ENCODE measurements at places on chromosomes 6 and 20. TPM values are rescaled to one million over a fixed set of nuclear protein-coding genes. Genes with fewer than 3 reads are reported as not detected.

SKIC2 gene
- 47.2 TPM for total RNA-seq

NRM gene
- total RNA-seq = 11.3 TPM

MYO6 gene
- total RNA-seq = 21.8 TPM

GRCh38 chr6:26170181-26170580 is 83.0 kb downstream of the HFE start:
- no peak for DNase-seq

- no peak for DNase-seq
These were observed 11.0 kb upstream of the TCP11 start for GRCh38 chr6:35152067-35152707.

DNA sequence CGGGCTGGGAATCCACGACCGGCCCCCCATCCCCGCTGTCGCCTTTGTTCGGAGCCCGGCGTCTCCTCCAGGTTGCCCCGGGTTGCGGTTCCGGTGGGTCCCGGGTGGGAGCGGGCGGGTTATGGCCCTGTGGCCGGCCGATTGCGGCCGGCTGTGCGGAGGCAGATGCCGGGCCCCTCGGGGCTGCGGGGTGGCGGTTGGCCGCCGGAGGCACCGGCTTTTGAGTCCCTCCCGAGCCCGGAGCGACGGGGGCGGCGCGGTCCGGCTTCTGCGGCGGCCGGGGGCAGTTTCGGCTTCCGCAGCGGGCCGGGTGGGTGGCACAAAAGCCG is 431 bp downstream of the LOC128125822 start:
- no peak for DNase-seq

DNA sequence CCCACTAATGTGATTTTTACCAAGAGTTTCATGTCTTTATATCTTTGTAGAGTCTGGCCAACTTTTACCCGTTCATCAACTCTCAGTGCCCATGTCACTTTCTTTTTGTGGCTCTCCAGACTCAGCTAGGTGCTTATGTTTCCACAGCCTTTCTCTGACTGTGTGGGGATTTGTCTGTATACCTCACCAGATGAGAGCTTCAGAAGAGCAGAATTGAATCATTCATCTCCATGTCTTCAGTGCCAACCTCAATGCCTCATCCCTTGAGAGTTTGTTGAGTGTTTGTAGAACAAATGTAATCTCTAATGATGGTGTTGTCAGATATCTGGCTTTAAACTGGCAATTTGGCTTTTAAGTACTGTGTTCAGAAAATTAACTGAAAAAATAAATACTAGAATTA is 16.8 kb upstream of the CCN2 start:
- DNase-seq = no peak

DNA sequence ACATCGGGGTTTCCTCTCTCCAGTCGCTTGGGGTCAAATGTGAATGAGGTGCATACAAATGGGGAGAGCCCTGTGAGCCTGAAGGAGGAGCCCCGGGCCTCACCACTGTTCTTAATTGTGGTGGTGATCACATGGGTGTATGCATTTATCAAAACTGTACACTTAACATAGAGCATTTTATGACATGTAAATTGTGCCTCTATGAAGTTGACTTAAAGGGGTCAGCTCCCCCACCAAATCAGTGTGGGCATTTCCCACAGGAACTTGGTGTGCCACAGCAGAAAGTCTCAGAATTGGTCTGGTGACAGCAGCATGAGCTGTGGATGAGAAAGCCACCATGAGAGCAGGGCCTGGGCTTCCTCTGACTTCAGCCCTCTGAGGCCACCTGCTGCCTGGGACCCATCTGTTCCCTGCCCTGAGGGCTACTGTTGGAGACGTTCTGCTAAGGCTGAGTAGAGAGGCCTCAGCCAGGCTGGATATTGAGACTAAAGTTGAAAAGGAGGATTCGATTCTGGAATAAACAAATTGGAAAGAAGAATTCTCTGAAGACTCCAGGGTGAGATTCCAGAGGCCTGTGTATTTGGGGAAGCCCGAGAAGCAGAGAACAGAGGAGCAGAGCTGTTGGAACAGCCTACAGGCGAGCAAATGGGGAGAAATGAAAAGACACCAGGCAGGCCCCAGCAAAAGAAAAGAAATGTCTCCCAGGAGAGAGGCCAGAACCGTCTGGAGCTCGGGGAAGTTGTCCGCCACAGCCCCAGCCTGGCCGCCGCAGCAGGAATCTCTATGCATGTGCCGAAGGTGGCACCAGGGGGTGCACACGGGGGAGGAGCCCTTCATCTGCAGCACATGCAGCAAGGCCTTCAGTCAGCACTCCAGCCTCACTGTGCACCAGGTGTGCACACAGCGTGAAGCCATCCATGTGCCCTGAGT is 37.6 kb upstream of the XRN2 start:
- DNase-seq = no peak

Data from GM23338 (cell line).